ENCODE measurements at places on chromosomes 11 and 22. TPM values are rescaled to one million over a fixed set of nuclear protein-coding genes. Genes with fewer than 3 reads are reported as not detected.

The TENM4 gene
- 0.92 TPM for total RNA-seq

DNA sequence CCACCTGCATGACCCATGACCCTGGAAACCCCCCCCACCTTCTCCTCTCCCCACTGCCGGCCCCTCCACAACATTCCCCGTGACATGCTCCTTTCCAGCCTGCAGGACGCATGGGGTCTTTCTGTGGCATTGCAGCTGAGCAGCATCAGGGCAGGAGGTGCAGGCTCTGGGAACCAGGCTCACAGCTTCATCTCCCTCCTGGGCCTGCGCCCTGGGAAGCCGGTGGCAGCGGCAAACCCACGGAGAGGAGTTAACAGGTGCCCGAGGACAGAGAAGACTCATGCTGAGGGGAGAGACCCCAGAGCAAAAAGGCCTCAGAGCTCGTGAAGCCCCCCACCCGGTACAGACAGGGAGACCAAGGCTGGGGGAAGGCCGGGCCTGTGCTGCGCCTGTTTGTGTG is 32.2 kb downstream of the CDKN1C start:
- no peak for DNase-seq

DNA sequence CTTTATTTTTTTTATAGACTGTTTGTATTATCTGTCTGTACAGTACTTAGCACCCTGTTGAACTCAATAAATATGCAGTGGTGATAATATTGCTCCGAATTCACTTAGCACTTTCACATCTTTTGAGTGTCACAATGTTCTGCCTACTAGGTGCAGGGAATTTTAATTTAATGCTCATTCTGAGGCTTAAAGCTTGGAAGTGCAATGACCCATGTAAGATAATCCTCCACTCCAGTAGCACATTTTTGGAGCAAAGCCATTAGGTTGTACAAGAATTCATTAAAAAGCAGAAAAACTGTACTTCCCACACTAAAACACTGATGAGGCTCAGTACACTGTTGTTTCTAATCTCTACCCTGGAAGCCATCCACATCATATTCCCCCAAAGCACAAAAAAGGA is 255.3 kb upstream of the MTNR1B start:
- DNase-seq = no peak

The RASL10A gene
- 0.60 TPM for total RNA-seq

The SFI1 gene
- total RNA-seq = 24.0 TPM

DNA sequence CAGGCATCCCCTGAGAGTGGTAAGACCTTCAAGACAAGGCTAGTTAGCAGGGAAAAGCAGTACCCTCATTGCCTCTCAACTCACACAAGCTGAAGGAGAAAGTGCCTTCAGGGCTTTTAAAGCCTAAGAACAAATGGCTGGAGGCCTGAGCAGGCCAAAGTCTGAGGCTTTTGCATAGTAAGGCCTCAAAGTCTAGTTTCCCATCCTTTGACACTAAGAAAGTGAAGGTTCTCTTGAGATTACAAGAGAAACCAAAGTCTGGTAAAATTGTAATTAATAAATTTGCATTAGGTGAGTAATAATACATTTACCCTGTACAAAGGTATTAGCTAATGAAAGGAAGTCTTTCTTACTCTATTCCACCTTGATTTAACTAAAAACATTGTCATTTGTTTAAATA is 47.0 kb upstream of the CCDC89 start:
- DNase-seq = no peak

Measured in K562 (cell line).